ENCODE measurements at places on chromosomes 11 and 22.
A peak's percentile ranks its signal among the peaks of the same experiment; 100 is the strongest.

DNA sequence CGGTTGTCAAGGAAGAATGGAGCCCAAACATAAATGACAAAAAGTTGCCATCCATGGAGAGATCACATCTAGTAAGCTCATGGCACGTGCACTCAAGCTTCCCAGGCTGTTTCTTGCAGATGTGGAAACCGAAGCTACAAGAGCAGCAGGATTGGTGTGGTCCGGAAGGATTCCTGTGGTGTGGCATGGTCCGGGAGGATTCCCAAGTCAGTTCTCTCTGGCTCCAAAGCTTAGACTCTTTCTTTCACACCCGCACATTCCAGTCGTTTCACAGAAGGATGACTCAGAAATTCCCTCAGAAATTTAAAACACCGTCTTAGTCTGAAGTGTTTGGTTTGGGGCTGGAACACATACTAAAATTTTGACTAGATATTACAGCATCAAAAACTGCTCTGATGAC is 78.0 kb upstream of the DRD2 start:
- DNase-seq, result no peak

DNA sequence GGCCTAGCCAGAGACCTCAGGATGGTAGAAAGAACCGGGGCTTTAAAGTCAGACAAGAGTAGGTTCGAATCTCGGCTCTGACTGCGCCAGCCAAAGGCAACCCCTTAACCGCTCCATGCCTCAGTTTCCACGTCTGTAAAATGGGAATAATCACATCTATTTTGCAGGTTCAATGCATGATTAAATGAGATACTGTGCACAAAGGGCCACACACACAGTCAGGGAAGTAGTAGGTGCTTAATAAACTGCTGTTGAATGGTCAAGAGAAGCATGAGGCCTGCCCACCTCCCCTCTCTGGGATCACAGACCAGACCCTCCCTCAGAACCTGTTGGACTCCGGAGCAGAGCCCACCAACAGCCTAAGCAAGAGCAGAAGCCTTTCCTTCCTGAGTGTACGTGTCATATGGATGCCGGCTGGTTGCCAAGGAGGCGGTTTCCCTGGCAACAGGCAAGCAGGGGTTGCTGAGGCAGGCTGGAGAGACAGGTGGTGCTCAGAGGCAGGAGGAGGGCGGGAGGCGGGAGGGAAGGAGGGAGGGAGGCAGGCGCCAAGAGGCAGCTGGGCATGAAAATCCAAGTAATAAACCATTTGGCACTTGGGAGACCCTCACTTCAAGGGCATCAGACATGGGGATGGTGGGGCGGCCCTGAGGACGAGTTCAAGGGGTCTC is 43.9 kb downstream of the NFAM1 start:
- peak; percentile 94 for DNase-seq

DNA sequence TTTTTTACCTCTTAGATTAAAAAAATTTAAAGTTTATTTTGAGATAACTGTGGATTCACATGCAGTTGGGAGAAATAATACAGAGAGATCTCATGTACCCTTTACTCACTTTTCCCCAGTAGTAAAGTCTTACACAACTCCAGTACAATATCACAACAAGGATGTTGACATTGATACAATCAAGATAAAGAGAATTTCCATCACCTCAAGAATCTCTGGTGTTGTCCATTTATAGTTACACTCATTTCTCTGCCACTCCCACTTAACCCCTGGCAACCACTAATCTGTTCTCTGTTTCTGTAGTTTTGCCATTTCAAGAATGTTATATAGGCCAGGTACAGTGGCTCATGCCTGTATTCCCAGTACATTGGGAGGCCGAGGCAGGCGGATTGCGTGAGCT is 10.5 kb upstream of the ZBED5 start:
- DNase-seq, result no peak

- DNase-seq, result no peak
Measured at GRCh38 chr22:49817359-49817758, 10.3 kb downstream of the BRD1 start.

DNA sequence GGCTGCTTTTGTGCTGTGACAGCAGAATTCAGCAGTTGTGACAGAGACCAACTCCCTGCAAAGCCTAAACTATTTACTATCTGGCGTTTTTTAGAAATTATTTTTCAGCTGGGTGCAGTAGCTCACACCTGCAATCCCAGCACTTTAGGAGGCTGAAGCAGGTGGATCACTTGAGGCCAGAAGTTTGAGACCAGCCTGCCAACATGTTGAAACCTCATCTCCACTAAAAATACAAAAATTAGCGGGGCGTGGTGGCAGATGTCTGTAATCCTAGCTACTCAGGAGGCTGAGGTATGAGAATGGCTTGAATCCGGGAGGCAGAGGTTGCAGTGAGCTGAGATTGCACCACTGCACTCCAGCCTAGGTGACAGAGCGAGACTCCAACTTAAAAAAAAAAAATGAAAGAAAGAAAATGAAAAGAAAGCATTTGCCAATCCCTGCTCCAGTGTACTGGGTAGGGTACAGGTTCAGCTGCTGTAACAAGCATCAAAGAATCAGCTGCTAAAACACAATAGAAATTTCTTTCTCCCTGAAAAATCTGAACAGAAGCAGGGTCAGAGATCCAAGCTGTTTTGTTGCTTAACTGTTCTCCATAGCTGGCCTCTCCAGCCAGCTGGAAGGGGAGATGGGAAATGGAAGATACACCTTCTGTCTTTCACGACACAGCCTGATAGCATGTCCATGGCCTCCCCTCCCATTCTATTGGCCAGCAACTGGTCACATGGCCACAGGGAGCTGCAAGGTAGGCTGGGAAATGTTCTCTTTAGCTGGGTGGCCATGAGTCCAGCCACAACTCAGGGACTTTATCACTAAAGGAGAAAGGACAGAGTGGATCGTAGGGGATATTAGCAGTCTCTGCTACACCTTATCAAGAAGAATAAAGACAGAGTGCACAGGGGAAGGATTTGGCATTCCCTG is 8.5 kb upstream of the NCF4 start:
- no peak for DNase-seq

GRCh38 chr22:38631724-38632123 is 24.5 kb downstream of the FAM227A start:
- no peak for DNase-seq

DNA sequence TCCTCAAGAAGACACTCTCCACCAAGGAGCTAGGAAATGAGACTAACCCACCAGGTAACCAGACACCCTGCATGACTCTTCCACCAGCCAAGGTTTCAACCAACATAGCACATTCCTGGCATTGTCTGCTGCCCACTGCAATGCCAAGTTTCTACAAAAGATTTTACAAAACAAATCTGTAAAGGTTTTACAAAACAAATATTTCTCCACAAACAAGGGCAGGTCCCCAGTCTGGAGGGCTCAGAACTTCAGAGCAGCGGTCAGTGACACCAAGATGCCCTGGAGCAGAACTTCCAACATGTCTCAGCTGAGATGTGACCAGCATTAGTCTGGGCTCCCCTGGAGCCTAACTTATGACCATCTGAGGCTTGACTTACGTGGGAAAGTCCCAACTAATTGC is 14.0 kb downstream of the GALNT18 start:
- DNase-seq, result no peak
